ENCODE measurements at places on chromosomes 12 and 14. TPM values are rescaled to one million over a fixed set of nuclear protein-coding genes. Genes with fewer than 3 reads are reported as not detected.

- peaks cover 24% of the 10 kb centered on the region for H3K36me3 ChIP-seq
- H3K4me3 ChIP-seq: no peak overlapping the region
- no peak overlapping the region for H3K27ac ChIP-seq
- no peaks in the 10 kb centered on the region for H3K27me3 ChIP-seq
- peaks cover 20% of the 10 kb centered on the region for H3K4me1 ChIP-seq
- DNase-seq: no peak
These were observed 35.9 kb downstream of the SLC8B1 start for GRCh38 chr12:113298861-113299545.

DNA sequence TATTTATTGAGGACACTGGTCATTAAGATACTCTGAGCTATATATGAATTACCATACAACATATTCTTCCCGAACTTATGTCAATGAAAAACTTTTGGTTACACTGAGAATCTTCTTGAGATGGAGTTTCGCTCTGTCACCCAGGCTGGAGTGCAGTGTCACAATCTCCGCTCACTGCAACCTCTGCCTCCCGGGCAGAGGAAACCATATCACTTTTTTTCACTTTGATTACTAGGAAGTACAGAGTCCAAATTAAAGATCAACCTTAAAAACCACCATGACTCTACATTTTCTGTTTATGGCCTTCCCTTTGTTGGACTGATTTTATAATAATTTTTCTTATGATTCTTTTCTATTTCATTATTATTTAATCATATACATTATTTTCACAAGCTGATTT, 336.5 kb downstream of the FSCB start:
- H3K27ac ChIP-seq: no peak overlapping the region
- no peaks in the 10 kb centered on the region for H3K4me1 ChIP-seq
- no peak overlapping the region for H3K4me3 ChIP-seq
- H3K36me3 ChIP-seq: no peaks in the 10 kb centered on the region

GRCh38 chr12:23431006-23431405, 518.5 kb downstream of the SOX5 start:
- H3K27me3 ChIP-seq: no peaks in the 10 kb centered on the region
- H3K4me3 ChIP-seq: no peak overlapping the region
- H3K4me1 ChIP-seq: no peaks in the 10 kb centered on the region
- no peak for DNase-seq
- H3K27ac ChIP-seq: no peak overlapping the region

GRCh38 chr14:26841326-26841725, 243.5 kb upstream of the NOVA1 start:
- no peak overlapping the region for H3K4me3 ChIP-seq
- no peak for DNase-seq
- H3K27me3 ChIP-seq: no peaks in the 10 kb centered on the region
- H3K36me3 ChIP-seq: no peaks in the 10 kb centered on the region
- no peak overlapping the region for H3K27ac ChIP-seq

- no peak overlapping the region for H3K27ac ChIP-seq
- H3K36me3 ChIP-seq: no peaks in the 10 kb centered on the region
- H3K27me3 ChIP-seq: peaks cover 3% of the 10 kb centered on the region
These were observed 34.6 kb downstream of the NTF3 start for GRCh38 chr12:5466521-5466960.

GRCh38 chr12:49483619-49484018, 55.2 kb upstream of the KCNH3 start:
- peaks cover 7% of the 10 kb centered on the region for H3K4me1 ChIP-seq
- DNase-seq: no peak

DNA sequence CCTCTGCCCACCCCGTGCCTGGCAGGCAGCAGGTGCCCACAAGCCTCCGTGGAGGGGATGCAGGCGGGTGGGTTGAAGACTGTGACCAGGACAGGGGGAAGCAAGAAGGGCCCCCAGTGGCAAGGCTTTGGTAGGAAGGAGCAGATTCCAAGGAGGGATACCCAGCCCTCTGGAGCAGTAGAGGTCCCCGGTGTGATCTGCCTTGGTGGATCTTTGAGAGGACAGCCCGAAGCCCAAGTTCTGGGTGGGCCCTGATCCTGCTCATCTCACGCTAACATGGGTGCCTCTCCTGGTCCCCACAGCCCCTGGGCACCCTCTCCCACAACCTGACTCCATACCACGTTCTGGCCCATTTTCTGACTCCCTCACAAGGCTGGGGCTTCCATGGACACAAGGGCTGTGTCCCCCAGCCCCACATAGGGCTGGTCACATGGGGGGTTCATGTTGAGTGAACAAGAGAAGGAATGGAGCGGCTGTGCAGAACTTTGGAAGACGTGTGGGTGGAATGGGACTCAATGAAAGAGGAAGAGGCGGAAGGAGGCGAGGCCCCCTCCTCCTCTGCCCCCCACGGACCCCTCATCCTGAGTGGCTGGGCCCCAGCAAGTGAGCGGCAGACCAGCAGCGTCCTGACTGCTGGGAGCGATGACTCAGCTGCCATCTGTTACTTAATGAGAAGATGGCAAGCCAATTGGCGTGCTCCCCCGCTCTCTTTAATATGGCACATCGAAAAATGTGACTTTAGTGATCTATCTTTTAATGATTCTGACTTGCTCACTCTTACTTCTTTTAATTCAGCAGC, 77.0 kb upstream of the BCL11B start:
- H3K27me3 ChIP-seq: peaks cover 9% of the 10 kb centered on the region
- no peak for DNase-seq
- H3K4me3 ChIP-seq: no peak overlapping the region
- no peaks in the 10 kb centered on the region for H3K36me3 ChIP-seq
- no peak overlapping the region for H3K27ac ChIP-seq
- H3K4me1 ChIP-seq: no peaks in the 10 kb centered on the region

DNA sequence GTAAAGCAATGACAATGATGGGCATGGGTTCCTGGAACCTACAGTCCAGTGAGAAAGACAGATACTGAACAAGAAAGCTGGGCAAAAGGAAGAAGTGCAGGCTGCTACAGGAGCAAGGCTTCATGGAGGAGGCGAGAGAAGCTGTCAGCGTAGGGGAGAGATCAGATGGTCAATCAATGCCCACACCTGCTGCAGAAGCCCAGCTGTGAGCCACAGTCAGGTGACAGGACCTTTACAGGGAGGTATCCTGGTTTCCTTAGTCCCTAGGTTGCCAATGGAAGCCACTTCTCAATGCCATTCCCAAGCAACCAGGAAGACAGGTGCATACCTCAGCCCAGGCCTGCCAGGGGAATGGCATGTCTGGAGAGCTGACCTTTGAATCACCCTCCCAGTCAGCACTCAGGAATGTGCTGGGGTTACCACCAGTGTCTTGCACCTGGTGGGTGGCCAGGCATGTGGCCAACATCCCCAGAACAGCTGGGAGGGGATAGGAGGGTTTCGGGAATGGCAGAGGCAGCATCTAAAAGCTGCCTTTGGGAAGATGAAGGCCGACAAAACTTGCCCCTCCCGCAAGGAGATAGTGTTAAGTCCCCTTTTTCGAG, 170.3 kb downstream of the TTC7B start:
- no peak overlapping the region for H3K4me3 ChIP-seq
- no peaks in the 10 kb centered on the region for H3K4me1 ChIP-seq
- no peak for DNase-seq
- no peaks in the 10 kb centered on the region for H3K27me3 ChIP-seq

- peak; percentile 21 for DNase-seq
- no peaks in the 10 kb centered on the region for H3K27me3 ChIP-seq
- H3K27ac ChIP-seq: no peak overlapping the region
- H3K36me3 ChIP-seq: no peaks in the 10 kb centered on the region
- no peaks in the 10 kb centered on the region for H3K4me1 ChIP-seq
These were observed 2.3 kb upstream of the DIO2 start for GRCh38 chr14:80213602-80214001.

- no peak overlapping the region for H3K4me3 ChIP-seq
- no peak overlapping the region for H3K27ac ChIP-seq
- H3K27me3 ChIP-seq: no peaks in the 10 kb centered on the region
- DNase-seq: no peak
- H3K36me3 ChIP-seq: peaks cover 7% of the 10 kb centered on the region
These were observed 28.4 kb downstream of the BCL2L14 start for GRCh38 chr12:12099102-12099501.

DNA sequence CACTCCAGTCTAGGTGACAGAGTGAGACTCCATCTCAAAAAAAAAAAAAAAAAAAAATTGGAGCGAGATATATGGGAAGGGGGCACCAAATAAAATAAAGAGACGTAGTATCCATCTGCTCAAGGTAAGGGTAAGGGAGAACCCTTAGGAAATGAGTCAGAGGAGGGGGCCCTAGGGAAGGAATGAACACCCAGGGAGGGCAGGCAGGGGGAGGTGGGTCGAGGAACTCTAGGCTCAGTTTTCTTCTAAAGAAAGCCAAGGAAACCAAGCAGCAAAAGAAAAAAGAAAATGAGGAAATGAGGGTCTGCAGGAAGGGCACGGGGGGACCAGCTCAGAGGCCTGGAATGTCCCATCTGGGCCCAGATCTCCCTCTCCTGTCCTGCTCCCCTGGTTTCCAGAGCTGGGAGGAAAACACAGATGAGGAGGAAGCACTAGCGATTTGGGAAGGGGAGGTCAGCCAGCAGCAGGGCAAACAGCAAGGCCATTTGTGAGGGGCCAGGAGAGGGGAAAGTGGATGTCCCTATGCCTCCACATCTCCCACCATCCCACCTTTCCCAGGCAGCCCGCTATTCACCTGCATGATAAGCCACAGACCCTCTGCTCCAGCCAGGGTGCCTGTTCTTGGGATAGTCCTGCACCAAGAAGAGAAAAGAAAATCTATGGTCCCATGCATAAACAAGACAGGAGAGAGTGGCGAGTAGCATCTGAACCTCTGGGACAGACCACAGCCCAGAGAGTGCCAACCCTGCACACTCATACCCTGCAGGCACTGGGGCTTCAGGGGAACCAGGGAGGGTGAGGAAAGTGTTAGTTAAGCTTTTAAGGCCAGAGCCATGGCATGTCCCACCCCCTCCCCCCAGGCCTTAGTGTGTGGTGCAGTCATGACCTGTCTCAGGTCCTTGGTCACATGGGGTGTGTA, 11.9 kb downstream of the SPRYD3 start:
- no peak for DNase-seq
- H3K4me3 ChIP-seq: no peak overlapping the region
- peaks cover 13% of the 10 kb centered on the region for H3K4me1 ChIP-seq
- H3K27me3 ChIP-seq: no peaks in the 10 kb centered on the region
- peak overlapping the region; percentile 30 for H3K27ac ChIP-seq
- peaks cover 33% of the 10 kb centered on the region for H3K36me3 ChIP-seq

DNA sequence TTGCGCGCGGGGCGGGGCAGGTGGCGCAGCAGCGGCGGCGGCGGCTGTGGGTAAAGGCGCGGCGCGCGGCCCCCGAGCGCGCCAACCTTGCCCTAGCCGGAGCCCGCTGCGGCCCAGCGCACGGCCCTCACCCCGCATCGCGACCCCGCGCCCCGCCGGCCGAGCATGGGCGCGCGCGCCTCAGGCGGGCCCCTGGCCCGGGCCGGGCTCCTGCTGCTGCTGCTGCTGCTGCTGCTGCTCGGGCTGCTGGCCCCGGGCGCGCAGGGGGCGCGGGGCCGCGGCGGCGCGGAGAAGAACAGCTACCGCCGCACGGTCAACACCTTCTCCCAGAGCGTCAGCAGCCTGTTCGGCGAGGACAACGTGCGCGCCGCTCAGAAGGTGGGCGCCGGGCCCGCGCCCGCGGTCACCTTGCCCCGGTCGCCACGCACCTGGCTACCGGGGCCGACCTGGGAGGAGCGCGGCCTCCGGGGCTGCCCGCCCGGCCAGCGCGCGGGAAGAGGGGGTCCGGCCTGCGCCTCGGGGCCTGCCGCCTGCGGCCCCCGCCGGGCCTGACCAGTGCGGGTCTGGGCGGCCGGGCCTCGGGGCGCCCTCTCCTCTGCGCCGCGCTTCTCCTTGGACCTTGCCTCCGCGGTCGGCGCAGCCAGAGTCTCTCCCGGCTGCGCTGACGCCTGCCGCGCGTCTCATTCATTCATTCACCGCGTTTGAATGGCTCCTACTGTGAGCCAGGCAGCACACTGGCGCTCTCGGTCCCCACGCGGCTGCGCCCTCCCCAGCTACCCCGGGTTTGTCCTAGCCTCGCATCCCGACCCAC, at the start of gene BRI3BP:
TSS of gene BRI3BP (plus strand) at position 20 of the 811 bp plus-strand sequence. CDS start at position 166, 146 bp downstream.
- H3K27me3 ChIP-seq: no peaks in the 10 kb centered on the region
- H3K4me1 ChIP-seq: peaks cover 32% of the 10 kb centered on the region
- peaks cover 14% of the 10 kb centered on the region for H3K36me3 ChIP-seq
- H3K4me3 ChIP-seq: peak within 1 kb of the TSS; percentile 92

DNA sequence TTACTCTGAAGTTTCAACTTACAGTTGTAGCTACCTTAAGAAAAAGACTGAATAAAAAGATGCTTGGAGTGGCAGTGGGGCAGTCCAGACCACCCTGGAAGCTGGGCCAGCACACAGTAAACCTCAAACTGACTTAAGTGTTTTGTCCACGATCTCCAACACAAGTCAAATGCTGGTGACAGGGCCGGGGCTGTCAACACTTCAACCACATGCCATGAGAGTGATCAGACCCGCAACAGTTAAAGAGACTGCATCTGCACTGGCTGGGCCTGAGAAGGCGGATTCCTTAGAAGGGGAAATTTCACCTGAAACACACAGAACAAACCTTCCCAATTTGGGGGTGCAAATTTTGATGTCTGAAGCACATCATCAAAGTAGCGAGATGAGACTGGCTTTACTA, 223.5 kb upstream of the CAND1 start:
- no peaks in the 10 kb centered on the region for H3K36me3 ChIP-seq
- H3K4me1 ChIP-seq: no peaks in the 10 kb centered on the region
- H3K27me3 ChIP-seq: peaks cover 5% of the 10 kb centered on the region
- H3K27ac ChIP-seq: no peak overlapping the region
- no peak for DNase-seq
- no peak overlapping the region for H3K4me3 ChIP-seq

DNA sequence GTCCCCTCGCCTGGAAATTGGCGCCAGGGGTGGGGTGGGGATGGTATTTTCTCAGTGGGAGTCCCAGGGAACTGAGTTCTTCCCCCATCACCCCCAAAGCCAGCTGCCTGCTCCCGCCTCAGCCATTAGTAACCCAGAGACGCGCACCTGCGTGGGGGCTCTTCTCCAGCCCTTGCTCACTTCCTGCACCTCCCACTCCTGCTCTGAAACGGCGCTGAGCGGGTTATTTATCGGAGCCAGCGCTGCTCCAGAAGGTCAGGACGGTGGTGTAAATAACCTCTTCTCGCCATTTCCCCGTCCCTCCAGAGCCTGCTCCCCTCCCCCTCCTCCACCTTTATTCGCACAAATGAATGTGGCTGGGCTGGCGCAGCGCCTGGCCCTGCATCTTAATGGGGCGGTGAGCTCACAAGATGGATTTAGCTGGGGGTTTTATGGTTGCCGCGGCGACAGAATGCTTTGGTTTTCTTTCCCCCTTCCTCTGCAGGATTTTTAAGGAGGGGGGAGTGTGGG, 12.2 kb downstream of the GPR84 start:
- H3K27ac ChIP-seq: no peak overlapping the region
- H3K4me3 ChIP-seq: peak overlapping the region; percentile 26
- H3K36me3 ChIP-seq: peaks cover 45% of the 10 kb centered on the region
- H3K4me1 ChIP-seq: peaks cover 22% of the 10 kb centered on the region
- peak; percentile 32 for DNase-seq

Gene PITPNM2
- total RNA-seq: 18.3 TPM

Gene CDCA3
- total RNA-seq: 115 TPM

Gene ACVRL1
- not detected for total RNA-seq

Gene ANKRD9
- 10.0 TPM for total RNA-seq

Gene KRT79
- total RNA-seq: not detected

Gene DUSP6
- total RNA-seq: 119 TPM

Gene INSM2
- total RNA-seq: not detected

Gene RIMBP2
- total RNA-seq: not detected

Gene TMCC3
- 0.18 TPM for total RNA-seq
